ENCODE measurements at places on chromosomes 11 and 22.

DNA sequence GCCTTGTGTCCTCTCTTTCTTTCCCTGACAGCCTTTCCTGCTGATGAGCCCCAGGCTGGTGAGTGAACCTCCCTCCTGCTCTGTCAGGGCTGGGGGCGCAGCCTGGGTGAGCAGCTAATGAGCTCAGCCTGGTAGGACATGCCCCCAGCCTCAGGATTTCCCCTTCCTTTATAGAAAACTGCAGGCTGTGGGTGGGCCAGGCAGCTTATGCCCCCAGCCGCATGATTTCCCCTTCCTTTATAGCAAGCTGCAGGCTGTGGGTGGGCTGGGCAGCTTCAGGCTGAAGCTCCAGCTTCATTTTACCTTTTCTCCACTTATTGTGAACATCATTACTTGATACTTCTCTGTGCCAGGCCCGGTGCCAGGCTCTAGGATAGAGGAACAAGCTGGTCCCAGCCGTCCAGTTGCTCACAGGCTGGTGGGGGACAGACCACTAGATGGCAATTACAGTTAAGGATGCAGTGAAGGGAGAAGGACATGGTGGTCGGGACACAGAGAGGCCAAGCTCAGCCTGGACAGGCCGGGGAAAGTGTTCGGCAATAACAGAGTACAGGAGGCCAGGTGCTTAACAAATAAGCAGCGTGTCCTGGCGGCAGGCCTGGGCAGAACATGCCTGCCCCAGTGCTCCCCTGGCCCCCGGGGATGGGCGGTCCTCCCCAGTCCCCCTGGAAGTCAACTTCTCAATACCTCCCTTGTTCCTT, 5.3 kb downstream of the LGALS12 start:
- DNase-seq, result no peak

DNA sequence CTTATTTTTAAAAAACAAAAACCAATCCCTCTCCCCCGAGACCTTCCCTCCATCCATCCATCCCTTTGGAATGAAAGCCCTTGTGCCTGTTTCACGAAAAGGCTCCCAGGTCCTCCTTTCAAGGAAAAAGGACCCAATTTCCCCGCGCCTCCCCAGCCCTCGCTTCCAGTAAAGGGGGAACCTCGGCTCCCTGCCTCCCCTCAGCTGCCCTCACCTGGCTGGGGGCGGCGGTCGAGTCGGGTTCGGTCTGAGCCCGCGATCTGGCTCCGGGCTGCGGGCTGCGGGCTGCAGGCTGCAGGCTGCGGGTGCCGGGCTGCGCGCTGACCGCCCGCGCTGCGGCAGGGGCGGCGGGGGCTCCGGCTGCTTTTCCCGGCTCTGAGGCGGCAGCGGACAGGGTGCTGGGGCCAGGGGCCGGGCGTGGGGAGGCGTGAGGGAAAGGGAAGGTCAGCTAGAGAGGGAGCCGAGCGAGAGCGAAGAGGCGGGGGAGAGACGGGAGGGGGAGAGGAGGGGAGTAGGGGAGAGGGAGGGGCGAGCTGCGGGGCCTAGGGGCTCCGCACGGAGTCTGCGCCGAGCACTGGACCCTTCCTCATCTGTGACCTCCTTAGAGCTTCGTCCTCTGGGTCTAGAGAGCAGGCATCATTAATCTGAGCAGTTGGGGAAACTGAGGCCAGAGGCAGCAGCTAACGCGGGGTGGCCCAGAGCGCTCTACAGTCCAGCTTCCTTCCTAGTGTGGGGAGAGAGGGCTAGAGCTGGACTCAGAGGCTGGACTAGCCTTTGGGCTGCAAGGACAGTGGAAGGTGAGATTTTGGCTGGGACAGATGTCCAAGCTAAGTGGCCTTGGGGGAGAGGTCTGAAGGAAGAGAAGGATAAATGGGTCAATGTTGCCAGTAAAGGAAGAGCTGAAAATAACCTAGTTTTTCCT, at the start of gene C1QTNF4:
Gene C1QTNF4 (minus strand): TSS at position 478 of the 922 bp plus-strand sequence. CDS start 3,601 bp downstream, outside the sequence.
- DNase-seq, result no peak

GRCh38 chr22:25358421-25359170, 139.2 kb downstream of the CRYBB2 start:
- DNase-seq, result no peak

GRCh38 chr11:36195496-36196354, 93.5 kb downstream of the COMMD9 start:
- DNase-seq, result no peak

- no peak for DNase-seq
Measured at GRCh38 chr11:47253660-47254059, 4.1 kb upstream of the NR1H3 start.

- DNase-seq, result no peak
Measured at GRCh38 chr11:10931761-10932670, 74.2 kb upstream of the ZBED5 start.

Data from stimulated activated CD4-positive, alpha-beta T cell treated with anti-CD3 and anti-CD28 coated beads, Interleukin-15, amount 100 ng/mL, for 1 hour (primary cell).